PC-9 (cell line): ENCODE measurements at places on chromosomes 4 and X.

GRCh38 chr4:68951078-68951805 lies at the start of gene UGT2A3:
UGT2A3 (minus strand) TSS chr4:68951804; CDS start chr4:68951760, 44 bp downstream.
- no peak for DNase-seq

DNA sequence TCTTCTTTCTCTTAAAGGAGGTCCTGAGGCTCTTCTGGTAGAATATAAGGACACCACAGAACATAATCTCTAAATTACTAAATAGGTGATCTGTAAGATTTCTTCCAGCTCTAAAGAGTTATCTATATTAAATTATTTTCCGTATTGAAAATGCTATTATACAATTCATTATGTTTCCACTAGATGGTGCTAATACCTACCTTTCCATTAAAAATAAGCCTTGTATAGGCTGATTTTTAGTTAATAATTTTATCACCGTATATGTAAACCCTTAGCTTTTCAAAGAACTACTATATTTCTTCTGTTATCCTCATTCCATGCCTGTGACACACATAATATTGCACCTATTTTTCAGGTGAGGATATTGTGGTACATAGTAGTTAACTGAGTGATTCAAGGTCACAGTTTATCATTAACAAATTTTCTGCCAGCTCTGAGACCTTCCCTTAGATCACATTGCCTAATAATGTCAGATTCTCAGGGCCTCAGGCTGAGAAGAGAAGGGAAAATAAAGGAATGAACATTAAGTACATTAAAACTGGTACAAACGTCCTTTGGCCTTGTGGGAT lies 138.8 kb downstream of the TEX11 start:
- DNase-seq = no peak

- DNase-seq = no peak
Measured at GRCh38 chrX:115499112-115499805, 61.7 kb upstream of the PLS3 start.

GRCh38 chrX:19156186-19156585 lies 33.9 kb upstream of the ADGRG2 start:
- DNase-seq = no peak

DNA sequence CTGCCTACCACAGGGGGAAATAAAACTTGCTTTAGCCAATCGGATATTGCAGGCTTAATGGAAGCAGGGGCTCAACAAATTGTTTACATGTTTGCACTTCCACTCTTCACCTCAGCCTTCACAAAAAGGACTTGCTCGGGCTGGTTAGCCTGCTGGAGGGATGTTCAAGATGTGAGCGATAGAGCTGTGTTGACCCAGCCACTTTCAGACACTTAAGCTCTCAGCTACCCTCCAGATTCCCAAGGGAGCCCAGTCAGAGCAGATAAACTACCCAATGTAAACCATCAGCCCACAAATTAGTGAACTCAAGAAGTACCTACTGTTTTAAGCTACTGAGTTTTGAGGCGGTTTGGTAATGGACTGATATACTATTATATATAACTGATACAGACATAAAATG lies 508.4 kb upstream of the FTHL17 start:
- DNase-seq = no peak

DNA sequence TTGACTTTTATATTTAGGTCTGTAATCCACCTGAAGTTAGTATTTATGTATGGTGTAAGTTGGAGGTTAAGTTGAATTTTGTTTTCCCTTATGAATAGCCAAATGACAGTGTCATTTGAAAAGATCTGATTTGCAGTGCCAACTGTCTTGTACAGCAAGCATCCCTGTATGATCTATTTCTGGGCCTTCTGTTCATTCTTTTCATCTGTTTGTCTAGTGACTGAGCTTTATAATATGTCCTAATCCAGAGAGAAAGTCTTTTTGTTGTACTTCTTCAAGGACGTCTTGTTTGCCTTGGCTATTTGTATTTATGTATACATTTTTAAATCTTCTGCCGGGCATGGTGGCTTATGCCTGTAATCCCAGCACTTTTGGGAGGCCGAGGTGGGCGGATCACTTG lies 39.6 kb downstream of the CDKL5 start:
- DNase-seq = no peak

- no peak for DNase-seq
Measured at GRCh38 chrX:39853417-39854030, 244.2 kb downstream of the BCOR start.

DNA sequence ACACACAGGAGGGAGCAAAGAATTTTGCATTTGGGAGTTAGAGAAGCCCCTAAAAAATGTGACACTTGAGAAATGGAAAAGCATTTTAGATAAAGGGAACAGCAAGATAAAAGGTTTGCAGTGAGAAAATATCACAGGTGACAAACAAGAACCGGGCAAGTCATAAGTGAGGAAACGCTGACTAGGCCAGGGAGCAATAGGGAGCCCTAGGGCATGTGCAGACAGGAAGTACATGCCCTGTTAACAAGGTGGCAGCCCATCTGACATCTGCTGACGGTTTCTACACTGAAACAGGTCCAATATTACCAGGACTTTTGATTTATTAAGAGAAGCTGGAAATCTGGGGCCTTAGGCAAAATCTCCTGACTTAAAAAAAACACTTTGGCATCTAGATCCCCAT lies 4.0 kb upstream of the IL13RA1 start:
- DNase-seq = peak; percentile 49
